NCI-H187 treated with DMSO at 0.1 percent for 48 hours (cell line): ENCODE measurements at places on chromosomes 7 and 10.

- DNase-seq: no peak
Measured at GRCh38 chr7:117872561-117873309, 506 bp downstream of the CTTNBP2 start.

DNA sequence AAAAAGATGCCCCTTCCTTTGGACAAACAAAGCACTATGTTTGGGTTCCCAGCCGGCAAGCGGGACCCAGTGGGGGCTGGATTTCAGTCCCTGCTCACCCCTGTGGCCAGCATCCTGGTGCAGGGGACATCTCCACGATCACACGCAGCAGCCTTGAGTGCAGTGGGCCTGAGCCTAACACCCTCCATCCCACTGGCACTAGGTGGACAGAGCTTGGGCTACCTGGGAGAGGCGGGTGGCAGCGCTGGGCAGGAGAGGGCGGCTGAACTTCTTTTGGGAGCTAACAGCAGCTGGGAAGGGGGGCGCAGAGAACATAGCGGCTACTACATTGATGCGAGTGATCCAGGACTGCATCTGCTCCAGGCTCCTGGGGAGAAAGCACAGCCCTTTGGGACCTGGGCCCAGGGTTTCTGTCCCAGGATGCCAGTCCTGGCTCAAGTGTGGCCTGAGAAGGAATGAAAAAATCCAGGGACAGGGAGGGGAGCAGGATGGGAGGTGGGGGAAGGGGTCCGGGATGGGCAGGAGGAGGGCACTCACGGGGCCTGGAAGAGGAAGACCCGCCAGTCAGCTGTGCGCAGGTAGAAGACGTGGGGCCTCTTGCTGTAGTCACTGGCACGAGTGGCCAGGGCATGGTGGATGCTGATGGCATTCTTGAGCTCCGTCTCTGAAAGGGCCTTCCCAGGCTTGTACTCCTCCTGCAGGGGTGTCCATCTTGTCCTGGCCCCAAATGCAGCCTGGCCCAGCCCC is 9.0 kb downstream of the NFKB2 start:
- no peak for DNase-seq

DNA sequence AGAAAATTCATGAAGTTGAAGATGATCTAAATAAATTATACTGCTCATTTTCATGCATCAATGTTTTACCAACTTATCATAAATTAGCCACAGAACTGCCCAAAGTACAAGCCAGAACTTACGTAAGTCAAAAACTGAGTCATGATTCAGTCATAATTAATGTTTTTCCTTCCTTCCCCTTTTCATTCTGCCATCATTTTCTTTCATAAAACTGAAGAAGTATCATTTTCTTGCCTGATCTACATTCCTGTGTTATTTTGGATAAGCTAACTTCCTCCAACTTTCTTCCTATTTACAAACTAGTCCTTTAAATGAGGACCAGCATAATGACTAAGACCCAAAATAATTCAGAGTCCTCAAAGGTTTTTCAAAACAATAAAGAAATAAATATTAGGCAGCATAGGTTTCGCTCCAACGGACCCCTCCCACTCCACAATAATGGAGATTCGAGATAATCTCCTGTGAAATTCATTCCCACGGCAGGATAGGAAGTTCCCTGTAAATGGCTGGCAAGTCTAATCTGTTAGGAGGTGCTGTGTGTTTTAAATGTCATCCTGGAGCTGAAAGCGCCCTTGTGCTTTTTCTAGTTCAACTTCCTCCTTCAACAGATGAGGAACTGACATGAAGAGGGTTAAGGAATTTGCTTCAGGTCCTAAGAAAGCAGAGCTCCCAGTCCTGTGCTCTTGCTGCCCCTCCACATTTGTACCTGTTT is 218.9 kb downstream of the DOCK4 start:
- DNase-seq: no peak

DNA sequence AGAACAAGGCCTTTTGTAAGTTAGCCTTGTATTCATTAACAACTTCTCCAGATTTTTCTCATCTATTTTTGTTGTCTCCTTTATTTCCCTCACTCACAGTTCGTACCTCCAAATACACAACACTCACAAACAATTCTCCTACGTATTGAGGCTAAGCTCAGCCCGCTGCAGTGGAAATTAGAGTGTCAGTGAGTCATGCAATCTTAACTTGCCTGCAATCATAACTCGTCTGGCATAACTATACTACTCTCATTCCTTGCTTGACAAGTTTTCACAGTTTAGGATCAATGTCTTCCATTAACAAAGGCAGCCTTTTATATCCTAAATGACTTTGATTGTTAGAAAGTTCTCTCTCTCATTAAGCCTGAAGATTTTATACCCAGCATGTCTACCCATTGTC is 23.8 kb downstream of the TMEM196 start:
- DNase-seq: no peak

- DNase-seq: no peak
Measured at GRCh38 chr7:87107949-87108776, 44.1 kb upstream of the DMTF1 start.

DNA sequence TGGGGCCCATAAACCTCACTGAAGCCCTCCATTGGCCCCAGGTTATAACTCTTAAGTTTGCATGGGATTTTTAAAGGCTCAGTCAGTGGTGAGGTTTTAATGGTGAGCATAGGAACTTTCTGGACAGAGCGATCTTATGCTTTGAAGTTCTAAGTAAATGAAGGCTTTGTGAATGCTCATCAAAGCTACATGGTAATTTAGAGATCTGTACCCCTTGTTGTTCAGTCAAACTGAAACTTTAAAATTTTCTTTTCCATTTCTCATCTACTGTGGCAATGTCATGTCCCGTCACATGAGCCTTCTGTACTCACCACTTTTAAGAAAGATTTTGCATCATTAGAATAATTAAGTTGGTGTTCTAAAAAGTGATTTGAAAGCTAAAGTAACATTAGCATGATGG is 39.9 kb downstream of the CHN2 start:
- no peak for DNase-seq

DNA sequence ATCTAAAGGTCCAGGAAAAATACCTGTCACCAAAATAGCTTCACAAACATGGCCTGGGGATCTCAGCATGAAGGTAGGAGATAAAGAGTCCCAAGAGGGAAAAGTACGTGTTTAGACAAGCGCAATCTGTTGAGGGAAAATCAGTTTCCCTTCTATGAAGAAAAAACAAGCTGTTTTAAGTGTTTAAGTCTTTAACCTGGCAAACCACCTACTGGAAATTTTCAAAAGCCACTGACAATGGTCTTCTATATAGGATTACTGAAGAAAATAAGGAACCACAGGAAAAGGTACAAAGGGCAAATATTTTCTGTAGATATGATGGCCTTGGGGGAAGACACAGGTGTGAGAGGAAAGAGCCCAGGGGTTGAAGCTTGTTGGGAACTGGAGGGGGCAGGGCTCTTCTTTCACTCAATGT is 21.2 kb downstream of the ALDH18A1 start:
- no peak for DNase-seq

DNA sequence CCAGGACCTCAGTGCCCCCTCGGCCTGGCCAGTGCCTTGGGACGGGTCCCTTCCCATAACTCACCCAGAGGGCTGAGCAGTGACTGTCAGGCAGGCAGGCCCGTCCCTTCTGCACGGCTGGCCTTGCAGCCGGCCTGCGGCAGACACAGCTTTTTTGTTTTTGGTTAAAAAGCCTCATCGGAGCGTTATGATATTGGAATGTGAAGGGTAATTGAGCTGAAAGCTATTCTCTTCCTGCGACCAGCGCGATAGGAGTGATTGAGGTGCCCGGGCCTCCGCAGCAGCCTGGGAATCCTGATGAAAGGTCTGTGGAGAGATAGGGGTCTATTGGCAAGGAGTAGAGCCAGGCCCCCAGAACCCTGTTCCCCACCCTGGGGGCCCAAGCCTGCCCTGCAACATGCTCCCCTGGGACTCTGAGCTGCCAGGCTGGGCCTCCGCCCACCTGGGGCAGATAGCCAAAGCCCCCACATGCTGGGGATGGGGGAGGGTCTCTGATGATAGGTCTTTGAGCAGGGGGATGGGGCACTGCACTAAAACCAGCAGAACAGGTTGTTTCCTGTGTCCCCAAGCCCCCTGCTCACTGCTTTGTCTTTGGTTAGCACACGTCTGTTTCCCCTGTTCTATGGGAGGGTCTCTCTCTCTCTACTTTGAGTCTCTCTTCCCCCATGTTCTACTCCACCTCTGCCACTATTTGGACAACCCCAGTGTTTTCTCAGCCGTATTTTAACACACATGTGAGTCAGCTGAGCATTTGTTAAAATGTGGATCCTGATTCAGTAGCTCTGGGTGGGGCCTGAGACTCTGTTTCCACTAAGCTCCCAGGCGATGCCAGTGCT is 131.9 kb downstream of the CDH23 start:
- DNase-seq: no peak

DNA sequence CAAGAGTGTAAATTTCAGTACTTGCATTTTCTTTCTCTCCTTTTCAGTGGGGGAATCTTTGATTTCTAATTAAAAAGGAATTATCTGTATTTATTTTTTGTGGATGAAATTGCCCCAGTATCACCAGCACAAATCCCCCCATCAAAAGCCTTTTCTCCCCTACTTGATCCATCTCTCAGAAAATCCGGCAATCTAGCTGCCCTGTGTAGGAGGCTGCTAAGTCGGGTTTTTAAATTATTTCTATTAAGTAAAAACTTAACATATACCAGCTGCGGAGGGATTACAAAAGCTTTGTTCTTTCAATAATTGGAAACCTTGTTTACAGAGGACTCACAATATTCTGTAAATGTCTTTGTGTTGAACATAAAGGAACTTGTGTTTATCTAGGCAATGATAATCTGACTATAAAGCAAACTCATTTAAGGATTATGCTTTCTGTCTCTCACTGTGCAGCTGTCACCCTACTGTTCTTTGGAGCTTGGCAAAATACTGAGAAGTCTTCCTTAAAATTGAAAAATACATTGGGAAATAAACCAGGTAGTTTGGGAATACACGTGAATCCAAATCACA is 177.4 kb upstream of the PRR15 start:
- no peak for DNase-seq

DNA sequence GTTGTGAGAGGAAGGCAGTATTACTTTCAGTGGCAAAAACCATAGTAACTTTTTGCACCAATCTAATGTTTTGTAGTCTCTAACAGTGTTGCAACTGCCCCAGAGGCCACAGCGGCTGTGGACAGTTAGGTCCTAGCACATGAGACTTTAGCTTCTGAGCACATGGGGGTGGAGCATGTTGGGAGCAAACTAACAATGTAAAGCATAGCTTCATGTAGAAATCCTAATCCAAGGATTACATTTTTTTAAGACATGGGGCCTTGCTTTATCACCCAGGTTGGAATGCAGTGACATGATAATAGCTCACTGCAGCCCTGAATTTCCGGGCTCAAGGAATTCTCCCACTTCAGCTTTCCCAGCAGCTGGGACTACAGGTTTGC is 49.0 kb downstream of the LAMB1 start:
- no peak for DNase-seq

GRCh38 chr10:122323941-122324675 is 50.4 kb upstream of the PLEKHA1 start:
- DNase-seq: no peak
